ENCODE measurements at places on chromosomes 12 and 14.

DNA sequence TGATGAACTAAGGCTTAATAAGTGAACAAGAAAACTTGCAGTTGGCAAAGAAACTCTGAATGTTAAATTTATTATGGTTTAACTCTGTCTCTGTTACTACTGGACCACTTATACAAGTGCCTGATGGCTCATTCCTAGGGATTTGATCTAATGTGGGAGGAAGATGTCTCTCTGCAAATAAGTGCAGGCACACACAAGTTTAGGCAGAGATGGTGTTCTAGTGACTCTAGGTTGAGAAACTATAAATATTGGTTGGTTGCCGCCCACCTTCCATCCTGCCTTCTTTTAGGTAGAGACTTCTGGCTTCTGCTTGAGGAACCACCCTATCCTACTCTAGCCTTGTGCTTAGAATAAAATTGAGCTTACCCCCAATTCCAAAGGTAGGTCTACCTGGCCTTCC is 256.2 kb downstream of the PAWR start:
- DNase-seq: no peak

DNA sequence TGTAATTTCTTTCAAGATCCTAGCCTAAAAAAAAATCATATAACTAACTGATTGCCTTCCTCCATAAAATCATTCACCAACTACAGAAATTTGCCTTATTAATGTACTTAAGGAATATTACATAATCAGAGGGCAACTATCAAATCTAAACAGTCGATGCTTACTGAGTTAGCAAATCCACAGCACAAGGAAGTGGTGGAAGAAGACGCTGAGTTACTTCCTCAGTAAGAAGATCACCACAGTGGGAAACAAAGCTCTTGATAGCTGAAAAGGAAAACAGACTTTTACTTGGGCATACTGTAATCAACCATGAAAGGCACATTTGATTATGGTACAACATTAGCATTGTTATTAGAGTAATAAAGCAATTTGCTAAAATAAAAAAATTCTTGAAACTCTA is 48.7 kb downstream of the HEATR5A start:
- DNase-seq: no peak

GRCh38 chr14:61403411-61403810 is 82.0 kb downstream of the PRKCH start:
- no peak for DNase-seq

DNA sequence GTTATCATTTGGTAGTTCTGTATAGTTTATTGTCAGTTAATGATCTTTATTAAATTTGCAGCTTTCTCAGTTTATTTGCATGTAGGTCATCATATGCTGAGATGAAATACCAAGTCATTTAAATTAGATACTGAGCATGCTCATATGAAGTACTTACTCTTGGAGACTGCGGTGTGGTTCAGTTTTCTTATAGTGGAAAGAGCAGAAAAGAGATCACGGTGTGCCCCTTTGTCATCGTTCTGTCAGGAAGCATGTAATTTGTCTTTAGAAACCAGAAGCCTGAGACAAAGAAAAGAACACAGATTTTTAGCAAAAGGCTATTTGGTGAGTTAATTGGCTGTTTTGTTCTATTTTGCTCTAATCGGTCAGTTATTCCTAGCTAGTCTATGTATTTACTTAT is 75.6 kb downstream of the PLEKHA5 start:
- DNase-seq: no peak

GRCh38 chr12:119505001-119505400 is 88.6 kb upstream of the TMEM233 start:
- DNase-seq: peak; percentile 3

- DNase-seq: no peak
These were observed 23.4 kb downstream of the CGRRF1 start for GRCh38 chr14:54533100-54533499.

- DNase-seq: no peak
These were observed 43.9 kb upstream of the PCED1B start for GRCh38 chr12:47035484-47035883.

GRCh38 chr12:108833757-108834472 is 23.5 kb downstream of the SSH1 start:
- no peak for DNase-seq

DNA sequence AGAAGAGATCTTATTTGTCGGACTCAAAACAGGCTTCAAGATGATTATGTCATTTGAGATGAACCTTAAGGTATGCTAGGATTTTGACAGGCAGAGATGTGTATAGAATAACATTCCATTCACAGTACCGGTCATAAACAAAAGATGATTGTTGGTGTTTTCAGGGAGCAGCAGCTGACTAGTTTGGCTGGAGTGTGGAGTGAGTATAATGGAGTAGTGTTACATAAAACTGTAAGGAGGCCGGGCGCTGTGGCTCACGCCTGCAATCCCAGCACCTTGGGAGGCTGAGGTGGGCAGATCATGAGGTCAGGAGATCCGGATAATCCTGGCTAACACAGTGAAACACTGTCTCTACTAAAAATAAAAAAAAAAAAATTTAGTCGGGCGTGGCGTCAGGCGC is 23.9 kb downstream of the SERPINA10 start:
- no peak for DNase-seq

DNA sequence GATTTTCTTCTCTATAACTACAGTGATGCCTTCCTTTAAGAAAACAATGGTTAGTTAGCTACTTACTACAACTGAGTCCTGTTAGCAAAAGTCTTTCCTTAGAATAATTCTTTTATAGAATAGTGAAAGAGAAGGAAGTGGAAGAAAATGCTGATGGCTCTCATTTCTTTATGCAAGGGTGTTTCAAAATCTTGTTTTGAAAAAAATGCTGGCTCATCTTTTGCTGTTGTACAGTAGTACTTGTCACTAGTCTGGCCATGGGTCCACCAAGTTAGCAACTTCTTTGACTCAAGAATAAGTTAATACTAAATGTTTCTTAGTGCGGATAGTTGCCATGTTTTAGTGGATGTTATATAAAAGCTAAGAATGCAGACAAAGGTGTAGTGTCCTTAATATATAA is 225.4 kb downstream of the PTPRO start:
- DNase-seq: no peak

- DNase-seq: no peak
These were observed 1.5 kb downstream of the TMEM132C start for GRCh38 chr12:128268379-128268995.

- DNase-seq: no peak
These were observed 102.5 kb downstream of the FGD4 start for GRCh38 chr12:32501835-32502333.

- DNase-seq: no peak
These were observed 183.9 kb downstream of the PIWIL1 start for GRCh38 chr12:130521375-130522124.

GRCh38 chr14:76537906-76538647 is 162.1 kb downstream of the ESRRB start:
- no peak for DNase-seq

DNA sequence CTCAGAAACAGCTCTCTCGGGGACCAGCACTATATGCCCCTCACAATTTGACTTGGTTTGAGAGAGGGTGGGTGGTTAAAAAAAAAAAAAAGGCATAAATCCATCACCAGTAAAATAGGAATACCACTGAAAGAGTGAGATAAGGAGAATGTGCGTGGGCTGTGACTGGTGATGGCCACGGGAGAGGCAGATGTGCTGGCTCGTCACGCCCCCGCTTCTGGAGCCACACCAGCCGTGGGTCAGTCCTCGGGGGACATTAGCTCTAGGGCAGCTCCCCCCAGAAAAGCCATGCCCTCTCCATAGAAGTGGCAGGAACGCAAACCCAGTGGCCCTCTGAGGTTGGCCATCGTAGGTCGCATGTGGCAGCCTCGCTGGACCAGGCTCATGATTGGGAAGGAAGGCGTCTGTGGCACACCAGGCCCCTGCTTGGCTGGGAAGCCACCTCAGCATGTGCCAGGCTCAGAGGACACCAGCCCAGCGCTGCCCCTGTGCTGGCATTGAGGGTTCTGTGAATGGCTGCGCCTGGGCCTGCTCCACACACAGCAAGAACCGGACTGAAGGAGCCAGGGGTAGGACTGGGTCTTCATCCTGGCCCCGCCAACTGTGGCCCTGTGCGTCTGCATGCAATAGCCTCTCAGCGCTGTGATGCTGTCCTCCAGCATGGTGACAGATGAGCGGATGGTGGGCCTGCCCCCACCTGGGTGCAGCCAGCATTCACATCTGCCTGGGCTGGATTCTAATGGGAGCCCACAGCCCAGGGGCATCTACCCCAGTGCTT is 110.5 kb downstream of the PIWIL1 start:
- DNase-seq: no peak

Data from GM12864 (cell line).